Cardiac muscle cell (in vitro differentiated cells and primary cell): ENCODE measurements at places on chromosomes 2 and 18. TPM values are rescaled to one million over a fixed set of nuclear protein-coding genes. Genes with fewer than 3 reads are reported as not detected.

GPBAR1 gene
- total RNA-seq = 2.4 and 4.4 TPM in 2 replicates

DNA sequence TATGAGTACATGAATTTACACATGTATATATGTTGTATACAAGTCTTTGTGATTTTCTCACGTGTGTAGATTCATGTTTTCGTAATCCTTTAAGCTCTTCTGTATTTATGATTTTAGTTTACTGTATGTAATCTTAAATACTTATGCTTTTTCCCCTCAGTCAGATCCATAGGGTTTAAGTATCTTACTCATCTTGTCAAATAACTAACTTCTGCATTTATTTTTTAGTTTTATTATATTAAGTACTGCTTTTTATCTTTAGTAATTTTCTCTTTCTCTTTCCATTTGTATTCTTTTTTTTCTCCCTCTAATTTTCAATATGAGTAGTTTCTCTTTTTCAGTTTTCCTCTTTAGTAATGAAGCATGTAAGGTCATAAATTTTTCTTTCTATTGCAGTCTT is 179.4 kb downstream of the LCLAT1 start:
- H3K4me1 ChIP-seq = peaks cover 65% of the 10 kb centered on the region
- no peaks in the 10 kb centered on the region for H3K27me3 ChIP-seq
- peak overlapping the region; percentile 81 for H3K27ac ChIP-seq
- H3K36me3 ChIP-seq = no peaks in the 10 kb centered on the region
- no peak for DNase-seq
- no peak overlapping the region for H3K4me3 ChIP-seq

- H3K36me3 ChIP-seq = no peaks in the 10 kb centered on the region
- DNase-seq = no peak
- H3K27ac ChIP-seq = no peak overlapping the region
Measured at GRCh38 chr18:6207116-6207515, 207.6 kb downstream of the L3MBTL4 start.

DNA sequence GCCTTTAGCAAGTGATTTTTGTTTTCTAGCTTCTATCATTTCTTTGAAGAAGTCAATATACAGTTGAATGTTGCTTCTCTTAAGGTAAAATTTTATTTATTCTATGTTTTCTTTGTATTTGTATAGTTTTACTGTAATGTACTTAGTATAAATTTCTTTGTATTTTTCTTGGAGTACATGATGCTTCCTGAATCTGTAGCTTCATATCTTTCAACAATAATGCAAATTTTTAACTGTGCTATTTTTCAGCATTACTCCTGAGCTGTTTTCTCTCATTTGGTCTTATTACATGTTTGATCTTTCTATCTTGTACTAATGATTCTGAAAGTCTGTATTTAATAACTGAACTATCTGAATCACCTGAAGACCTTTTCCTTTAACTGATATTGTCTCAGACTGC is 253.9 kb upstream of the NXPH2 start:
- DNase-seq = no peak
- no peaks in the 10 kb centered on the region for H3K36me3 ChIP-seq
- no peaks in the 10 kb centered on the region for H3K4me1 ChIP-seq
- no peak overlapping the region for H3K27ac ChIP-seq
- no peaks in the 10 kb centered on the region for H3K27me3 ChIP-seq
- H3K4me3 ChIP-seq = no peak overlapping the region

DNA sequence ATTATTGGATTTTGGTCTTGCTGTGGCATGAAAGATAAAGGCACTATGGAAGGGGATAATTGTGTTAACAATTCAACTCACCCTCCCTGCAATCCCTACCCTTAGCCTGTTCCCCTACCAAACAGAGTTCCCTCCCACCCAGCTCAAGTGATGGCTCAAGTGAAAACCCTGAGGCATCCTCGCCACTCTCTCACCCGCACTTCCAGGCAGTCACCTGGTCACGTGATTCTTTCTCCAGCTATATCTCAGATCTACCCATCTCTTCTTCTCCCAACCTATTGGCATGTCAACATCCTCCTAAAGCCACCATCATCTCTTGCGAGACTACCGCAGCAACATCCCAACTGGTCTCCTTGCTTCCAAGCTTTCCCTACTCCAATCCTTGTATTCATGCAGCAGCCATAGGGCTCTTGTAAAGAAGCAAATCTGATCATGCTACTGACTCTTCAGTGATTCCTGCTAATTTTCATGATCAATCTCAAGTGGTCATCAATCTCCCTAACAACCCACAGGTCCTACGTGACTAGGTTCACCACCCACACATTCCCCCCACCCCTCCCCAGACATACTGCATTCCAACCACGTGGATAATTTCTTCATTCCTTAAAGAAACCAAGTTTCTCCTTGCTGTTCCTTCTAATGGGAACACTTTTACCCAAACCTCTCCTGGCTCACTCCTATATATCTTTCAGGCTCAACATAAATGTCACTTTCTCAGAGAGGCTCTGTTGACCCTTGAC is 66.7 kb downstream of the MBD2 start:
- H3K27ac ChIP-seq = no peak overlapping the region
- DNase-seq = no peak
- no peak overlapping the region for H3K4me3 ChIP-seq

- H3K36me3 ChIP-seq = no peaks in the 10 kb centered on the region
- no peak overlapping the region for H3K27ac ChIP-seq
- H3K4me3 ChIP-seq = no peak overlapping the region
- H3K4me1 ChIP-seq = peaks cover 37% of the 10 kb centered on the region
- no peaks in the 10 kb centered on the region for H3K27me3 ChIP-seq
Measured at GRCh38 chr18:21904856-21905255, 164.3 kb downstream of the MIB1 start.

GRCh38 chr2:177724398-177725287 is 332.1 kb downstream of the AGPS start:
- peaks cover 2% of the 10 kb centered on the region for H3K27me3 ChIP-seq
- no peaks in the 10 kb centered on the region for H3K36me3 ChIP-seq
- H3K4me3 ChIP-seq = no peak overlapping the region
- peak; percentile 68 for DNase-seq
- H3K27ac ChIP-seq = no peak overlapping the region

GULP1 gene
- 32.7 and 41.2 TPM in 2 replicates for total RNA-seq

APOB gene
- total RNA-seq = 0.07 and 0.15 TPM in 2 replicates

SLC14A1 gene
- total RNA-seq = not detected in 2 replicates
